H1 (cell line): ENCODE measurements at places on chromosomes 7 and 10. TPM values are rescaled to one million over a fixed set of nuclear protein-coding genes. Genes with fewer than 3 reads are reported as not detected.
A peak's percentile ranks its signal among the peaks of the same experiment; 100 is the strongest.

DNA sequence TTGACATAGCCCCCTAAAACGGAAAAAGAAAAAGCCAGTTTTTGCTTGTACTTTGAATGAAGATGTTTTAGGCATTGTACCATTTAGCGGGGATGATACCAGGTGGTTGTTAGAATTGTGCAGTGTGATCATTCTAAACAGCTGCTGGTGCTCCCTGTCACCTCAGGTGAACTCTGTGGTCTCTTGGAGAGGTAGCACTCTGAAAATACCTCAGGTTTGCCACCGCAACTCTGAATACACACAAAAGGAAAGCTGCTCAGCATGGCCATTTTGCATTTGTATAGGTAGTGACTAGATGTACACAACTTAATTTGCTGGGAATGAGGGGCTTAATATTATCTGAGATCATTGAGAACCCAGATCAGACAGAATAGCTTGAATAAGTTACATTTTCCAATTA, 52.6 kb downstream of the PLEKHA8 start:
- peak; percentile 5 for DNase-seq
- H3K36me3 ChIP-seq = 0 out of 2 replicates have a peak, but pooled peaks cover 5% of the 10 kb centered on the region
- no peaks in the 10 kb centered on the region for H3K27me3 ChIP-seq
- H3K4me1 ChIP-seq = no peaks in the 10 kb centered on the region; the same call in 1 of the 2 replicates

GRCh38 chr10:34966451-34966850, 123.7 kb downstream of the CUL2 start:
- no peaks in the 10 kb centered on the region for H3K27me3 ChIP-seq
- H3K4me1 ChIP-seq = no peaks in the 10 kb centered on the region; the same call in 1 of the 2 replicates
- no peak overlapping the region for H3K27ac ChIP-seq
- H3K36me3 ChIP-seq = no peaks in the 10 kb centered on the region
- no peak overlapping the region for H3K4me3 ChIP-seq
- DNase-seq = no peak

GRCh38 chr10:122541541-122542002, 19.0 kb upstream of the DMBT1 start:
- H3K4me1 ChIP-seq = no peaks in the 10 kb centered on the region
- no peak overlapping the region for H3K4me3 ChIP-seq
- H3K36me3 ChIP-seq = no peaks in the 10 kb centered on the region
- H3K27me3 ChIP-seq = no peaks in the 10 kb centered on the region

- H3K27ac ChIP-seq = peak overlapping the region; percentile 47; the same call in 1 of the 2 replicates
- DNase-seq = no peak
- no peak overlapping the region for H3K4me3 ChIP-seq
- H3K36me3 ChIP-seq = peaks cover 17% of the 10 kb centered on the region
- H3K4me1 ChIP-seq = peaks cover 21% of the 10 kb centered on the region
Observed at GRCh38 chr7:131538071-131538812, 18.2 kb downstream of the PODXL start.

DNA sequence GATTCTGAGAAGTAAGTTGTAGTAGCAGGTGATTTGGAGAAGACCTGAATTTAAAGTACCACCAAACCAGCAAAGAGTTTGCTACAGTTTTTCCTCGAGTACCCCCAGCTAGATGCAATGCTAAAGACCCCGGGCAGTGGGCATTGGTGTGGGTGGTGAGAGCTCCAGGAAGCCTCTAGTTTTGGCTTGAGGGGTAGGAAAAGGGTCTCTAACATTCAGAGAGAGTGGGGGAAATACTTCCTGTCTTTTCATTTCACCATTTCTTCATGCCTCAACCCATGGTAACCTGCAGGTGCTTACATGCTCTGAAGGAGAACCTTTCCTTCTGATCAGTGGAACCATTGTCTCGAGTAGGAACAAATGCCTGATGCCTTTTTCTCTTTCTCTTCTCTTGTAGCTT, 352.2 kb downstream of the CALN1 start:
- H3K4me1 ChIP-seq = no peaks in the 10 kb centered on the region
- H3K27ac ChIP-seq = no peak overlapping the region
- DNase-seq = no peak

GRCh38 chr10:132044803-132045202, 20.9 kb upstream of the JAKMIP3 start:
- no peak overlapping the region for H3K4me3 ChIP-seq
- H3K4me1 ChIP-seq = peaks cover 6% of the 10 kb centered on the region; the same call in 1 of the 2 replicates
- H3K36me3 ChIP-seq = no peaks in the 10 kb centered on the region
- H3K27me3 ChIP-seq = no peaks in the 10 kb centered on the region

- H3K27ac ChIP-seq = no peak overlapping the region
- DNase-seq = no peak
- H3K36me3 ChIP-seq = no peaks in the 10 kb centered on the region
Observed at GRCh38 chr7:27750316-27750715, 10.4 kb downstream of the TAX1BP1 start.

DNA sequence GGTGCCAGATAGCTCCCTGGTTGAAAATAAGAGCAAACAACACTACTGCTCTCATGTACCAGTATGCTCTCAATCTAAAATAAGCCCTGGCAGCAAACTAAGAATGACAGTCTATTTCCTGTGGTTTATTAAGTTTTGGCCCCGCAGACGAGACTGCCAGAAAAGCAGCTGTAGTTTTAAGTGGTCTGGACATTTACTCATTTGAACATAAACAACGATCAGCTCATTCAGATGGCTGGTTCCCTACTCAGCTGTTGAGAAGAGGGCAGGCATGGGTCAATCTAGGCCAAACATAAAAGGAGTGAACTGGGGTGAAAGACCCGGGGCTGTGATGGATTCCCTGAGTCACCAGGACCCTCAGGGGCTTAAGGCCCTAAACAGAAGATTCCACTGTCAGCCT, 4.5 kb downstream of the TRIL start:
- no peaks in the 10 kb centered on the region for H3K36me3 ChIP-seq
- H3K4me1 ChIP-seq = peaks cover 10% of the 10 kb centered on the region
- DNase-seq = no peak
- H3K27ac ChIP-seq = no peak overlapping the region

- no peak overlapping the region for H3K27ac ChIP-seq
- no peaks in the 10 kb centered on the region for H3K4me1 ChIP-seq
- peaks cover 23% of the 10 kb centered on the region for H3K36me3 ChIP-seq
- H3K4me3 ChIP-seq = no peak overlapping the region
- peak; percentile 3 for DNase-seq
Observed at GRCh38 chr7:158759749-158760444, 55.3 kb upstream of the NCAPG2 start.

- no peaks in the 10 kb centered on the region; the same call in 1 of the 2 replicates for H3K4me1 ChIP-seq
- H3K36me3 ChIP-seq = peaks cover 14% of the 10 kb centered on the region; the same call in 1 of the 2 replicates
- DNase-seq = no peak
- H3K4me3 ChIP-seq = no peak overlapping the region
- no peaks in the 10 kb centered on the region for H3K27me3 ChIP-seq
Observed at GRCh38 chr7:887488-887820, 11.1 kb downstream of the GET4 start.

The AEBP1 gene
- 39.4 and 41.2 TPM in 2 replicates for total RNA-seq

The SORCS1 gene
- 4.6 and 4.9 TPM in 2 replicates for total RNA-seq

The FANK1 gene
- total RNA-seq = 0.84 TPM in 1 of 2 replicates, not detected in the other

The TSPAN12 gene
- 15.9 and 17.9 TPM in 2 replicates for total RNA-seq

The DNAJC1 gene
- total RNA-seq = 14.8 and 15.6 TPM in 2 replicates

The EBLN1 gene
- total RNA-seq = not detected in 2 replicates

The SPAM1 gene
- not detected in 2 replicates for total RNA-seq

The PLEKHA1 gene
- total RNA-seq = 35.7 and 39.7 TPM in 2 replicates
